Gastrocnemius medialis (tissue), 4 donors: ENCODE measurements at places on chromosomes 6 and 20.

- no peak for DNase-seq
These were observed 416.2 kb upstream of the CDH4 start for GRCh38 chr20:60835876-60836275.

DNA sequence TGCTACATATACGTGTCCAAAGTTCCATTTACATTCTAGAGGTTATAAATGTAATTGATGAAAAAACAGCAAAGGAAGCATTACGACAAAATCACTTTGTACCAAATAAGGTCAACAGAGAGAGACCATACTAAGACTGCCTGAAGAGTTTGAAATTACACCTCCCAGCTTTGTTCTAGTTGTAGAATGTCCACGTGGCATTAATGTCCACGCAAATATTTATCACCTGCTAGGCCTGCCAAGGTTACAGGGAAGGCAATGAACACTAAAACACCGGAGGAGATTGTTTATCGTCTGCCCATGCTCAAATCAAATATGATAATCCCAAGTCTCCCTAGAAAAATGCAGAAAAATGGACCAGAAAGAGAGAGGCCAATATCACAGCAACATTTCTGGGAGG is 6.2 kb downstream of the RALGAPA2 start:
- peak; percentile 27 for DNase-seq

DNA sequence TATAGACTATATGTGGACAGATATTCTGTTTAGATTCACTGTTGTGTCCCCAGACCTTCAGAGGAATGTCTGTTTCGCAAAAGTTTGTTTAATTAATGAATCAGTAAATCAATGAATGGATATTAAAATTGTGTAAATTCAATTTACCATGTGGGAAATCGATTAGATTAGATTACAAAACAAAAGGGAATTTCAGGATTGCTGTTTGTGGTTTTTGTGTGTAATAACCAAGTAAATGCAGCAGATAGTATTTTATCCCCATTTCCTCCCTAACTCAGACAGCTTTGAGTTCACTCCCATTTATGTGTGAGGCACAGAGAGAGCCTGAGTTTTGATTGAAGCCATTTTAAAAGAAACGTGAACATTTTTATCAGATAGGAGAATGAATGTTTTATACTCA is 214.8 kb downstream of the ADGB start:
- no peak for DNase-seq

- no peak for DNase-seq
These were observed 463.8 kb downstream of the BMP2 start for GRCh38 chr20:7231303-7231702.

DNA sequence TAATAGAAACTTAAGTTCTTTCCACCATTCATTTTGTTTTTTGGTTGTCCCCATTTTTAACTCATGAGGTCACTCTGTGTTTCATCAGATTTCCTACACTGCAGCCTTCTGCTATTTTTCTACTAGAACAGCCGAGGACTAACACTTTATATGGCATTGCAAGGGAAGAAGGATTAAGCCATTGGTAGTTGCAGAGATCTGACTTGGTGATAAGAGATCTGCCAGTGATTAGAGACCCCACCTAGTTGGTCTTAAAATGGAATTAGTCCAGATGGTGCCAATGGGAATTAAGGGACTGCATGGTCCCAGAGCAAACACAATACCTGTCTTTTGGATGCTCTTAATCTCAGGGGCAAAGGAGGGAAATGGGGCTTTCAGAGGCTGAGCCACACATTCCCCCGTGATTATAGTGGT is 125.5 kb upstream of the TMEM170B start:
- no peak for DNase-seq

DNA sequence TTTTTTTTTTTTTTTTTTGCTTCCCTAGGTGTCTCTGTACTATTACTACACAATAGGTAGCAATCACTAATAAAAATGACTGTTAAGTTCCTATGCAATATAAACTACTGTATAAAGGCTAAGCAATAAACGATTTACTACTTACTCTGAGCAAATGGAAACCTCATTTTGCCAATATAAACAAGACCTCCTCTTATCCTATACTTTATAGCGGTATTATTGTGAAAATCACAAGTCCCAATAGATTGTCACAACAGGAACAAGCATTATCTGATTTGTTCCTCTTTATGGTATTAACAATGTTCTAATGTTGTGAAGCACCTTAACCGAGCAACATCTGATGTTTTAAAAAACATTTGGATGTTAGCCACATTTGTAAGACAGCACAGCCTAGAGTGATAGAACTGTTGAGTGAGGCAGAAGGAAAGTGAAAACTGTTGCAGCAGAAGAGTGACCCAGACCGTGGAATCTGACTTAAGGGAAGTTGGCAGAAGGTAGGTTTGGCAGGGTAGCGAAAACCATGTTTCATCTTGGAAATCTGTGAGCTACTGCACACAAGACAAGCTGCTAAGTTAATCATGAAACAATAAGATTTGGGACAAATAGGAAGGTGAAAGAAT is 94.2 kb downstream of the MYLK4 start:
- DNase-seq: no peak

DNA sequence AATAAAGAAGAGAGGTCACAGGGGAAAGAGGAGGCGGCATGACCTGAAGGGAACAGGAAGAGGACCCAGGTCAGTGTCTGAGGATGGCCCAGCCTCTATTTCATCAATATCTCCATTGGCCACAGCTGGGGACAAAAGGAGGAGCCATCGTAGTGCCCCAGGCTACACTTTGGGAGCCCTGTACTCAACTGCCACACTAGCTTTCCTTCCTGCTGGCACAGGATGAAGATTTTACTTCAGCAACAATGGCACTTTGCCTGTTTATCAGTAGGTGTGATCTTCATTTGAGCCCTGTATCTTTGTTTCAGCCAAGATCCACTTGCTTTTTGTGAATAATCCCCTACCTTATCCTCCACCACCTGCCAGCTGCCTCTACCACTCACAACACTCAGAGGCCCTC is 35.4 kb upstream of the RCAN2 start:
- DNase-seq: no peak

DNA sequence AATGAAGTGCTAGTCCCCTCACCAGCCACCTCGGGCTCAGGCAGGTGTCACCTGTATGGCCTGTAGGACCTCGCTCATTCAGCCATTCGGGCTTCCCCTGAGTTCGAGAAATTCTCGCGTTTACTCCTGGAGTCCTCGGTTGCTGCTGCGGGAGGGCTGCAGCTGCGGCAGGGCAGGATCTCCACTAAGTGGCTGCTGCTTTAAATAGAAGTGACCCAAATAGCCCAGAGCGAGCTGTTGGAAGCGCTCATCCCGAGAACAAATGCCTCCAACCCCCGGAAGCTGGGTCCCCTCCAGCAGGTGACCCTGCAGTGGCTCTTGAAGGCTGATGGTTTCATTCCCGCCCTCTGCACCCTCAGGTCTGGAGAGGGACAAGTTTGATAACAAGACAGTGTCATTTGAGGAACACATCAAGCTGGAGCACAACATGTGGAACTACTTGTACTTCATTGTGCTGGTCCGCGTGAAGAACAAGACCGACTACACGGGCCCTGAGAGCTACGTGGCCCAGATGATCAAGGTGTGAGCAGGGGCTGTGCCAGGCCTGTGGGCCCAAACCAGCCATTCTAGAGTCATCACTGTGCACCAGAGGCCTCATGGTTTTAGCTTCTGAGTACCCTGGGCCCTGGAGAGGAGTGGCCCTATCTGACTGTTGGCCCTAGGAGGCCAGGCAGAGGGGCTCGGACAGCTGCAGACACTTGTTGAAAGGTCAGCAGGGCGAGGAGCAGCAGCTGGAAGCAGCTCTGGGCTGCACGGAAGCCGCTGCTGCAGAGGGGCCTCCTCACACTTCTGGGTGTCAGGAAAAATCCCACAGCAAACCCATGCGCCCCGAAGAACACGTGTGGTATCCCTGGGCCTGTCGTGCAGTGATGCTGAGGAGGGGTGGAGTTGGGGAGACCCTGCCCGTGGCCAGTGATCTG is 18.1 kb downstream of the UQCC2 start:
- DNase-seq: no peak

DNA sequence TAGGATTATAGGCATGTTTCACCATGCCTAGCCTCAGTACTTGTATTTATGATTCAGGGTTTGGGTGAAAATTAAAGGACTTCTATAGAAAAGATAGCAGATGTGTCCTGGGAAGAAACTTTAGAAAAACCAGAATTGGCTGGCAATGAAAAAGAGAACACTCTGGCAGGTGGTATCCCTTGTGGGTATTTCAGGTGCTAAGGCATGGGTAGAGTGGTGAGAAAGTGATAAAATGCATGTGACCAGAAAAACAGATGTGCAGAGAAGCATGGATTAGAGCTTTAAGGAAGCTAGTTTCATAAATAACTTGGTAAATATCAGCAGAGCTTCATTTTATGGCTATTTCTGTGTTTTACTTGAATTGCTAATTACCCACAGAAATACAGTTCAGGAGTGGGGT is 622.2 kb downstream of the DOK5 start:
- no peak for DNase-seq

DNA sequence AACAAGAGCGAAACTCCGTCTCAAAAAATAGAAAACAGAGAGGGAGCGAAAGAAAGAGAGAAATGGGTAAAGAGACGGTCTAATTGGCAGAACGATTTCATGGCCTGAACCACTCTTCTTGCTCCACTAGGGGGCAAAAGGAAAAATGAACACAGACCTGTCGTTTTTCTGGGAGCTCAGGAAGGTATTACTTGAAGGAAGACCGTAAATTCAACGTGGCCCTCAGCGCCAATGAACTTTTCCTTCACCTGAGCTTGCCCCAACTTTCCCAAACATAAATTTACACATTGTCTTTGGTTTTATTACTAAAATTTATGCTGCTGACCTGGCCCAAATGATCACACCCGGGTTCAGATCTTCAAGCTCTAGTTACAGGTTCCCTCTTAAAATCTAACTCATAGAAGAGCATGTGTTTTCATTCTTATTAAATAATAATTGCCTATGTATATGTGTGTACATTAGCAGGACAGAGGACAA is 67.3 kb downstream of the ATP9A start:
- DNase-seq: no peak

GRCh38 chr6:21352131-21352530 is 241.4 kb upstream of the SOX4 start:
- no peak for DNase-seq

DNA sequence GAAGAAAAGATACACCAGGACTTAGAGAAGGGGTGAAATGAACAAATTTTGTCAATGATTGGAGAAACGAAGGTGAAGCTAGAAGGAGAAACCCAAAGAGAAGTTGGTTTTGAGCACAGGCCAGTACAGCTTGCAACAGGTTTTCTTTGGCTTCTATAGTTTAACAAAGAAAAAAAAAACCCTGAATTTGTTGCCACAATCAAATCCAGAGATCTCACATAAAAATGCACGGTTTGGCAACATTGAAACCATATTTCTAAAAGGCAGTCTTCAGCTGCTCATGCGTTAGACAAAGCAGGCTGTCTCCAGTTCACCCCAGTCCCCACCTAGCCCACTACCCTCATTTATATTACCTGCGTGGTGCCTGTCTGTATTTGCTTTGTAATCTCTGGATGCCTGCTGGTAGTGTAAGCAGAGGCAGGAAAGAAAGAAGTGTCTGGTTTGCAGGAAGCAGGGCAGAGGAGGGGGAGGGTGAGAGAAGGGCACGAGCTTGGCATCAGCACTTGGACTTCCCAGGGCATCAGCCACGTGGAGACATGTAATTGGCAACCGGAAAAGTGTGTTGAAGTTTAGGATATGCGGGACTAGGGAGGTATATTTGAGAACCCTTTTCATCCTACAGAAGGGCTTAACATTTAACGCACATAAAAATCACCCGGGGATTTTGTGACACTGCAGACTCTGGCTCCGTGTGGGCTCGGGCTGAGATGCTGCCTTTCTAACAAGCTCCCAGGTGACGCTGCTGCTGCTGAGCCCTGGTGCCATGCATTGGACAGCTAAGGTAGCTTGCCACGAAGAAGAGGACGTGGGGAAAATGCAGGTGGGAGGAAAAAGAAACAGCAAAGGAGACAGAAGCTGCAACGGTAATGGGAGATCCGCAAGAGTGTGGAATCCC is 14.4 kb downstream of the PFDN4 start:
- no peak for DNase-seq

- no peak for DNase-seq
These were observed 91.7 kb upstream of the ELOVL5 start for GRCh38 chr6:53440336-53440945.

- DNase-seq: no peak
These were observed 27.1 kb downstream of the RIPOR2 start for GRCh38 chr6:24908650-24909035.

DNA sequence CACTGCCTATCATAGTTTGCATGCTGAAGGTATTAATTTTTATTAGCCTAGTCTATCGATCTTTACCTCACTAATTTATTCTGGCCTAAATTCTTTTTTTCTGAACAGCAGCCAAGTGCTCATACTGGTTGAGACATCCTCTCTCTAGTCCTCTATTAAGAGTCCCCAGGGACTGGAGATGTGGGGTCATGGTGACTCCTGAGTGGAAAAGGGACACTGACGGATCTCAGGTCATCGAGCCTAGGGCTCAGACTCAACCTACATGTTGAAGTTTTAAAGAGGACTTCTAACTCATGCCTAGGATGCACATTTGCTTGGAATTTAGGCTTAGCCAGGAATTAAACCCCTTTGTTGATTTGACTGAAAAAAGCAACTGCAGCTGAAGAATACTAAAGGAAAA is 378.1 kb downstream of the BTBD9 start:
- no peak for DNase-seq

DNA sequence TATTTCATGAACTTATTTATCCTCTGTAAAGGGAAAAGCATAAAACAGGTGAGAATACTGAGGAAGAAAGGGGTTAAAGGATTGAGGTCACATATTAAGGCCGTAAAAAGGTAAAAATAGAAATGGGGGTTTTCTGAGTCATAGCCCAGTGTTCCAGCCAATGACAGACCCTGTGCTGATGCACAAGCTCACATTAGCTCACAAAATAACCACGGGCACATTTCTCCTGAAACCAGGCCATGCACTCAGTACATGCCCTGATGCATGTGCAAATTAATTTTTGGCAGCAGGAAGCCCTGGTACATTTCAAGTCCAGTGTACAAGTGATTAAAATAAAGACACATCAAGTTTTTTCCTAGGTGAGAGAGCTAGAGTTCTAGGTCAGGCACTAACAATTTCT is 194.4 kb downstream of the TMEM200A start:
- no peak for DNase-seq

- no peak for DNase-seq
These were observed 104.1 kb upstream of the FOXA2 start for GRCh38 chr20:22688485-22688884.

GRCh38 chr6:90068703-90069523 is 174.6 kb downstream of the GJA10 start:
- DNase-seq: no peak

GRCh38 chr6:125293587-125293986 is 8.2 kb downstream of the HDDC2 start:
- DNase-seq: no peak

- DNase-seq: no peak
These were observed 7.2 kb upstream of the BPIFB6 start for GRCh38 chr20:33024243-33024560.

GRCh38 chr6:37838219-37838921 is 18.8 kb downstream of the ZFAND3 start:
- DNase-seq: no peak

- DNase-seq: no peak
These were observed 4.6 kb downstream of the NT5DC1 start for GRCh38 chr6:116105247-116105646.
